ENCODE measurements at places on chromosomes 4 and X. TPM values are rescaled to one million over a fixed set of nuclear protein-coding genes. Genes with fewer than 3 reads are reported as not detected.

GRCh38 chrX:11786862-11787261 lies 28.8 kb downstream of the MSL3 start:
- DNase-seq: no peak

DNA sequence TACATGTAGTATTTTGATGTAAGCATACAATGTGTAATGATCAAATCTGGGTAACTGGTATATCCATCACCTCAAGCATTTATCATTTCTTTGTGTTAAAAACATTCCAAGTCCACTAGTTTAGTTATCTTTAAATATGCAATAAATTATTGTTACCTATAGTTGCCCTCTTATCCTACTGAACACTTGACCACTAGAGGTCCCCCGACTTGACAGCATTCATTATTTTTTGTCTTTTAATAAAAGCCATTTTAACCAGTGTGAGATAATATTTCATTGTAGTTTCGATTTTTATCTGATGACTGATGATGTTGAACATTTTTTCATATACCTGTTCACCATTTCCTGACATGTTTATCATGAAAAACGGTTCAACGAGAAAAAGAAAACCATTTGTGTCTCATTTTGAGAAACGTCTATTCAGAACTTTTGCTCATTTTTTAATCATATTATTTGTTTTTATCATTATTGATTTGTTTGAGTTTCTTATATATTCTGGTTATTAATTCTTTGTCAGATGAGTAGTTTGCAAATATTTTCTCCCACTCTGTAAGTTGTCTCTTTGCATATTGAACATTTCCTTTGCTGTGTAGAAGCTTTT lies 199.0 kb upstream of the CXXC4 start:
- DNase-seq: no peak

MAOA gene
- total RNA-seq: 0.44 TPM

LYAR gene
- total RNA-seq: 47.0 TPM

DNA sequence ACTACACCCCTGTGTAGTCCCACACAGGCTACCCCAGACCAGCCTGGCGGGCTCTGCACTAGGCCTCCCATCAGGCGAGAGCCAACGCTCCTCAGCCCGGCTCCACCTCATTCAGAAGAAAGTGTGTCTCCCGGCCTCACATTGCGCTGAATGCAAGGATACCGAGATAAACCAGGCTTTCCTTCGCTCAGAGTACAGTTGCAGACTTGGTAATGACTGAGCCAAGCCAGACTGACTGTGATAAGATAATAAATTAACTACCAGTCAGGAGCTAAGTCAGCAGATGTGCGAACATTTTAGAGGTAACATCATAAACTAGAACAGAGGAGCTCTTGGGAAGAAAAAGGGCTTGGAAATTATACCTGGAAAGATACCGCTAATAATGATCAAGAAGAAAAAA lies 397.6 kb downstream of the TRIML1 start:
- DNase-seq: no peak

DNA sequence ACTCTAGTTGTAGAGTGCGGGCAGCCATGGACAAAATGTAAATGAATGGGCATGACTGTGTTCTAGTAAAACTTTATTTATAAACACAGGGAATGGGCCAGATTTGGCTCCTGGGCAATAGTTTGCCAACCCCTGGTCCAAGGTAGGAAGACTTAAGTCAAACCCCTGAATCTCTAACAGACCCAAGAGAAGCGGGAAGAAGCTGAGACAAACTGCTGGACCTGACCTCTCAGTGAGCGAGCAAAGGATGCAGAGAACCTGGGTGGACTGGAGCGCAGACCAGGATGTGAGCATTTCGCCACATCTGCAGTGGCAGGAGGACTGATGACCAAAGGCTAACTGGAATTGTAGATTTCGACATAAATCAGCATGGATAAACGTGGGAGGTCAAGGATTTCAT lies 201.6 kb downstream of the STIM2 start:
- no peak for DNase-seq

DNA sequence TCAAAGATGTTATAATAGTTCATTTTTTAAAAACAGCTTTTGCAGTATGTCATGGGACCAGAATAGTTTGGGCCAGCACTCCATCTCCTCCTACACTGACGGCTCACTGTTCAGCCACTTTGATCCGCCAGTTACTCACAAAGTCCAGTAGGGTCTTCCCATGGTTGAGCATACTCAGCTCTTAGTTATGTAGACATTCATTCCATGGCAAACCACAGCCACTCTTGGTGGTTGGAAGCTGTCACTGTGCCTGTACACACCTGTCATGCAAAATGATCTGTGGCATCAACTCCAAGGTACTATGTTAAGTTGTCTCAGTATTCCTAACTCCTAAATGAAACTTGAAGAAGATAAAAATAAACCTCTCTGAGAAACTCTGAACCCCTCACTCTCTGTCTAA lies 127.2 kb downstream of the NR3C2 start:
- no peak for DNase-seq

CLGN gene
- total RNA-seq: 3.2 TPM

GRCh38 chrX:43375136-43375535 lies 281.0 kb upstream of the MAOA start:
- no peak for DNase-seq

- DNase-seq: no peak
Measured at GRCh38 chrX:68703846-68704245, 56.4 kb downstream of the STARD8 start.

DNA sequence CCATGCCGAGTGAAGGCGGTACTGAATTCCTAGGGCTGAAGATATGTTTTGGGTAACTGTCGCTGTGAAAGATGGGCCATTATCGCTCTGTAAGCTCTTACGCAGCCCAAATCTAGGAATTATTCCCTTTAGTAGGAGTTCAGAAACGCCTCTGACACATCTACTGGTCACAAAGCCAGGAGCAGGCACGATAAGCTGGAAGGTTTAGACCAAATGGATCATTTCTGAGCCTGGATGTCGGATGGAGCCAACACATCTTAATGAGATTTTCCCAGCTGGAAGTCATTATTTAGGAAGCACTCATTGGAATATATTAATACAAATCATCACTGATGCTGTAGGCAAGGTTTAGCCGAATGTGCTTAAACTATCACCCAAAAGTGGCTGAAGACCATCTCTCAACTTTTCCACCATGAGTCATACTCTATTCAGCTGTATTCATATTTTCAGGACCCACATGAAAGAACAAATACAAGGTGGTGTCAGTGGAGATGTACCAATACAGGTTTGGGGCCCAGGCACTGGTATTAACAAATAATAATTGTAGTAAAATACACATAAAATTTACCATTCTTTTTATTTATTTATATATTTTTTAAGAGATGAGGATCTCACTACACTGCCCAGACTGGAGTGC lies 34.2 kb upstream of the ATRX start:
- DNase-seq: no peak

DMP1 gene
- total RNA-seq: not detected

DNA sequence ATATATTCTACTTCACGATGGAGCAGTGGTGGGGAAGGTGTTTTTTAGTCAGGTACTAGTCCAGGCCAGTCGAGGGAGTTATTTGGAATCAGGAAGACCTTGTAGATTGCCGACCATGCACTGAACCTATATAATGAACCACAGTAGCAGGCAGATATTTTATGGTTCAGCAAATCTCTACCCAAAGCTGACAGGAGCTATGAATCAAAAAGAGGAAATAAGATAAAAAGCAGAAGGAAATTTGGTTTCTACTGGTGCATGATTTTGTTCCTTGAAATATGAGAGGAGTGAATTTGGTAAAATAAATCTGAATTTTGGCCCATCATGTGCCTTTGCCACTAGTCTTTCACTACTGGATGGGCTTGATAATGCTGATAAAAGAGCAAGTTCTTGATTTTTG lies 924.3 kb upstream of the DIAPH2 start:
- no peak for DNase-seq

DNA sequence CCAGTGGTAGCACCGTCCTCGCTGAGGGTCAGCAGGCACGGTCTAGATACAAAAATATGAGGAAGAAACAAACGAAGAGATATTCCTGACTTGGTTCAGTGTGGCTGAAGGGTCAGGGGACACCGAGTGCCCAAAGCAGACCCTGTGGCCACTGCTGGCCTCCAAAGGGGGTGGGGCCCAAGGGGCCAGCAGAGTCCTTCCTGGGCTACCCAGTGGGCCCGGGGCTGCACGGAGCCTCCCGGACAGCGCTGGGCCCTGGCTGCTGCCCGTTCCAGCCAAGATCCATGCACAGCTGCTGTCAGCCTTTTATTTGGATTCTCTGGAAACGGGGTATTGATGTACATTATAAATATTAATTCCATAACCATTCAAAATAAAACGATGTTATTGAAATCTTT lies 20.4 kb downstream of the NELFA start:
- DNase-seq: no peak
